ENCODE measurements at places on chromosomes 12 and 14.

DNA sequence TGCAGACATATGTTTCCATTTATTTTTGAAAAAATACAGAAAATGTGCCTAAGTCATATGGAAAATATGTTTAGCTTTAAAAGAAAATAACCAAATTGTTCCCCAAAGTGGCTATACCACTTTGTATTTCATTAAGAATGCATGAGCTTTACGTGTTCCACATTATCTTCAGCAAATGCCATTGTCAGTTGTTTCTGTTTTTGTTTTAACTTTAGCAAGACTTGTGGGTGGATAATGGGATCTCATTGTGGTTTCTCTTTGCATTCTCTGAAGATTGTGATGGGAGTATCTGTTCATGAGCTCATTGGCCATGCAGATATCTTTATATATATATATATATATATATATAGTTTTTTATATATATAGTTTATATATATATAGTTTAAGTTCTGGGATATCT, 181.5 kb downstream of the CCER1 start:
- no peak for DNase-seq

GRCh38 chr12:4269279-4269991, 4.1 kb upstream of the CCND2 start:
- DNase-seq = peak; percentile 82

GRCh38 chr12:119182701-119183493, 4.2 kb downstream of the HSPB8 start:
- DNase-seq = no peak

DNA sequence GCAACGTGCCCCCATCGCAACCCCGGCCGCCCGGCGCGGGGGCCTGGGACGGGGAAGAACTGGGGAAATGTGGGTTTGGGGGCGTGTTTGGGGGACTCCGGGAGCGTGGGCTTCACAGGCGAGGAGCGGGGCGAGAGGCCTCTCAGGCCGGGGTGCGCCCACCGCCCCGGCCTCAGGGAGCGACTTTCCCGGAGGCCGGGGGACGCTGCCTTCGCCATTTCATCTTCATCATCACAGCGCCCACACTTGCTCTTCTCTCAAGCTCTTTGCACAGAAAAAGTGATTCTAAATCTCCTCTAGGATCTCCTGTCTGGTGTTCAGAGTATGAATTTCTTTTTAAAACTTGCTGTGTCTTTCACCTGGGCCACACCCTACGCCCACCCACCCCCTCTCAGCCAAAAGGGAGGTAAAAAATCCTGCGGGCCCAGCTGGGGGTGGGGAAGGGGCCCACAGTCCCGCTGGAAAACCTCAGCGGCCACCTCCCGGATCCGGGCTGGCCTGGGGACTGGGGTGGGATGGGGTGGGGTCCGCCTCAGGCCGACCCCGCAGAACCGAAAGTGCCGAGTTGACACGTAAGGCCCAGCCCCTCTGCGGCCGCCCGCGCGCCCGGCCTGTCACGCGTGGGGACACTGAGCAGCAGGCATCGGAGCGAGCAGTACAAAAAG, 7.4 kb downstream of the CDKN1B start:
- DNase-seq = no peak

DNA sequence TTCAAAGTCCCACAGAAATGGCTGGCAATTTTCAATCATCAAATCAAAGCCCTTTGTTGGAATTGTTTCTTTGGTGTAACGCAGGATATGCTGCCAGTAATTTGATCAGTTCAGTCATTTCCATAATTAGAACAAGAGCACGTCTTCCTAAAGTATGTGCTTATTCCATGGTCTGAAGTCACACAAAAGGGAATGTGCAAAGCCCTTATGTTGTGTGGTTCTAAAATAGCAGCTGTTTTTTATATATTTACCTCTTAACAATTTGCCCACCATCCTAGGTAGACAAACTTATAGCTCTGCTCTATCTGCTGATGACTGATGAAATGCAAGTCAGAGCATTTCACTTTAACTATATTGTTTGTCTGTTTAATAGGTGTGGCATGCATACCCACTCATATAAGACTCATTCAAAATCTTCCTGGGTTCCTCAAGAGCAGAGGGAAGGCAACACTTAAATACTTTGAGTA, 176.1 kb upstream of the SLC38A2 start:
- no peak for DNase-seq

DNA sequence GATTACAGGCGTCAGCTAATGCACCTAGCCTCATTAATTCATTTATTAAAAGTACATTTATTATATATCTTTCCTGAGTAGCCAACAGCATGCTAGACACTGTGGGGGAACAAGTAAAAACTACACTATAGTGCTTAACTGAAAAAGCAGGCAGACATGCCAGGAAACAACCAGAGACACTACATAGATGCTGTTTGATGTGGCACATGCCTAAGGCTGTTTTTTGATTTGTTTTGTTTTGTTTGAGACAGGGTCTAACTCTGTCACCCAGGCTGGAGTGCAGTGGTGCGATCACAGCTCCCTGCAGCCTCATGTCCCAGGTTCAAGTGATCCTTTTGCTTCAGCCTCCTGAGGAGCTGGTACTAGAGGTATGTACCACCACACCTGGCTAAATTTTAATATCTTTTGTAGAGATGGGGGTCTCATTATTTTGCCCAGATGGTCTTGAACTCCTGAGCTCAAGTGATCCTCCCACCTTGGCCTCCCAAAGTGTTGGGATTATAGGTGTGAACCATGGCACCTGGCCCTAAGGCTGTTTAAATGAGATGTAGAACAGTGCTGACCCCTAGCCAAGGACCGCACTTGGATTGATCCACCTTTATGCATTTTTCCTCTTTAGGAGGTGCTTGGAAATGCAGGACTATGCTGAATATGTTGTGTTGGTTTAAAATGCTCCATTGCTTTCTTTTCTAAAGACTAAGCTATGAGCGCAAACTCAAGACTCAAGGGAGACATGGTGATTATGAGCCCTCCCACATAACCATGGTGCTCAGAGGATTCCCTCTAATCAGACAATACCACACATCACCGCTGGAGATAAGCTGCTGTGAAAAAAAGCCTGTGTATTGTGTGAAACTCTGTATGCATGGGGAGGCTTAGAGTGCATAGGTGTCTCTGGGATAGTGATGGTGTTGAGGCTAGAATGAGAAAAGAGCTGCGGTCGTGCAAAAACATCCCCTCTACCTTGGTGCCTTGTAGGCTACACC, 10.5 kb upstream of the C14orf93 start:
- no peak for DNase-seq
